ENCODE measurements at places on chromosomes 4 and X. TPM values are rescaled to one million over a fixed set of nuclear protein-coding genes. Genes with fewer than 3 reads are reported as not detected.

DNA sequence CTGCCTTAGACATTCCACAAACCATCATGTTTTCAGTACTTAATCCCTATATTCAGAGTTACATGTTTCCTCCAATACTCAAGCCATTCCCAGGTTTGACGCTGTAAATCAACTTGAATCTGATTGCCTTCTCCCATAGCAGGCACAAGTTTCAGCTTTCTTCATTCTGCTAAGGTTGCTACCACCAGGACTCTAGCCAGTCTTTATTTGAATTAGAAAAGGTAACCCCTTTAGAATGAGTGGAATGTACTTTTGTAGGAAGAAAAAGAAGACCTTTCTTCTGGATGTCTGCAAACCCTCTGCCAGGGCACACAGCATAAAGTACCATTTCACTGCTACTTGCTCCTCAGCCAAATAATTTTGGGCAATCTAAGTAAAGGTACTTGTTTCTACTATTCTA is 10.7 kb upstream of the RBMXL3 start:
- H3K36me3 ChIP-seq, result no peaks in the 10 kb centered on the region
- H3K4me1 ChIP-seq, result peaks cover 9% of the 10 kb centered on the region
- H3K4me3 ChIP-seq, result no peak overlapping the region
- no peaks in the 10 kb centered on the region for H3K27me3 ChIP-seq
- H3K27ac ChIP-seq, result no peak overlapping the region
- no peak for DNase-seq

GRCh38 chr4:101115887-101116286 is 231.4 kb downstream of the PPP3CA start:
- H3K27me3 ChIP-seq, result no peaks in the 10 kb centered on the region
- H3K4me3 ChIP-seq, result no peak overlapping the region
- no peak for DNase-seq
- H3K36me3 ChIP-seq, result no peaks in the 10 kb centered on the region

DNA sequence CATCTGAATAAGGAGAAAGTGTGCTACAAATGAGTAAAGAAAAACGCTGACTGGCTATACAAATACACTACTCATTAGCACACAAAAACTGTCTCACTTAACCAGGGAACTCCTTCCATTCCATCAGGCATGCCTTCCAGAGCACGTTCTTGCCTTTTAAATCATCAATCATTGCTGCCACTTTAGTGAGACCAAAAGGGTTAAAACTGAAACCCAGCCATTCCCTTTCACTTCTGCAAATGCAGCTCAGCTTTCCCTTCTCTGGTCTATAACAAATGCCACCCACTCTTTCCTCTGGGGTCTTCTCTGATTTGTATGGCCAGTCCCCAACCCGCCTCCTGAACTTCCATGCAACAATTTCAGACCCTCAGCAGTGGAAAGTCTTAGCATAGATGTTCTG is 231.5 kb downstream of the TRIML1 start:
- H3K4me1 ChIP-seq, result no peaks in the 10 kb centered on the region
- H3K4me3 ChIP-seq, result no peak overlapping the region
- no peaks in the 10 kb centered on the region for H3K27me3 ChIP-seq
- DNase-seq, result no peak
- H3K36me3 ChIP-seq, result no peaks in the 10 kb centered on the region

UCP1 gene
- not detected for polyA plus RNA-seq

MUC7 gene
- not detected for polyA plus RNA-seq

TEX11 gene
- not detected for polyA plus RNA-seq
